Activated CD4-positive, alpha-beta memory T cell treated with anti-CD3 and anti-CD28 coated beads, Interleukin-2, amount 10 ng/mL, durations not matched to agents 7 days and 5 days (primary cell): ENCODE measurements at places on chromosomes 2 and 18.

DNA sequence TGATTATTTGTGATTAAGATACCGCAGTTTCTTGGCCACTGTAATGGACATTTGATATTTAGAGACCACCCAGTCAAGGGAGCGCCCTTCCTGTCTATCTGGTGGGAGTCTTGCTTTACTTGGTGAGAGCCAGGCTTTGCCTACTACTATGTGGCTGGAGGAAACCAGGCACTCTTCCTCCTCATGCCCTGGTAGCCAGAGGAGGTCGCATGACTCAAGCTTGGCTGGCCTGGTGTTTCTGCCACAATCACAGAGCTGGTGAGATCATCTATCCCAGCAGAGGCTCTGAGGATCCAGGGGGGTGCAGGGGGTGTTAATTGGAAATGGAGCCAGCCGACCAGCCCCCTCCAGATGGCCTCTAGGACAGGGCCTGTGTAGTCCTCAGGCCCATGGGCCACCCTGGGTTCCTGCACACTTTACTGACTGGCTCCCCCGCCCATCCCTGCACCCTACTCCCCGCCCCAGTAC, 46.8 kb upstream of the BIN1 start:
- no peak for DNase-seq

GRCh38 chr2:146986161-146986560, 858.7 kb upstream of the ACVR2A start:
- DNase-seq = no peak

DNA sequence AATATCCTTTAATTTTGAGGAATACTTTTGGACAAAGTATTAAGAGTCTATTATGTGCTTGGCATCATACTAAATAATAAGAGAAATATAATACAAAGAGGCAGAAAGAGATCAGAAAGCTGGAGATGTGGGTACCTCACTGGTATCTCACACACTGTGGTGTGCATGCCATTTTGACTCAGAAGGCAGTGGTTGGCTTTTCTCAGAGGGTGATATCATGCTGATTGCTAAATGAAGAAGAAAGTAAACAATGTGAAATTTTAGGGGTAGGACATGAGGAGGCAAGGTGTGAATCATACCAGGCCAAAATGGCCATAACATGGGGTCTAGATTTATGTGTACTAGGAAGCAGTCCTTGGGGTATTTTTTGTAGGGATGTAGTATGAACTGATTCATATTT, 16.6 kb upstream of the SPOPL start:
- no peak for DNase-seq

- DNase-seq = no peak
These were observed at the start of gene PHLPP1 for GRCh38 chr18:62715436-62715758. Gene PHLPP1 (plus strand): TSS chr18:62715541. CDS start chr18:62715684, 143 bp downstream.

GRCh38 chr18:35703043-35703688, 121.6 kb downstream of the GALNT1 start:
- DNase-seq = no peak

DNA sequence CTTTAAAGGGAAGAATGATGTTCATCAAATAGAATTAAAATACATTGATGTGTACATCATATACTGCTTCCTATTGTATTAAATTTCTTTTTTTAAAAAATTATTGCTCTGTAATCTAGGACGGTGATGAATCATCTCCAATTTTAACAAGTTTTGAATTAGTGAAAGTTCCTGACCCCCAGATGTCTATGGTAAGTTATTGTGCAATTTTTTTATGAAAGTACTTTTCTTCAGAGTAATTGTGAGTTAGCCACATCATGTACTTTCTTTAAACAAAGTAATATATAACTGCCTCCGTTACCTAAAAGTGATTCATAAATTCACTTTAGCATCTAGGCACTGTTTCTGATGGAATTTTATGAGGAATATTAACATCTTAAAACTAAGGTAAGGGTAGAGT, 38.1 kb downstream of the PIK3C3 start:
- DNase-seq = no peak

- no peak for DNase-seq
These were observed 6.8 kb downstream of the MBD2 start for GRCh38 chr18:54217624-54218023.

GRCh38 chr18:77749089-77749488, 499.4 kb downstream of the GALR1 start:
- no peak for DNase-seq

DNA sequence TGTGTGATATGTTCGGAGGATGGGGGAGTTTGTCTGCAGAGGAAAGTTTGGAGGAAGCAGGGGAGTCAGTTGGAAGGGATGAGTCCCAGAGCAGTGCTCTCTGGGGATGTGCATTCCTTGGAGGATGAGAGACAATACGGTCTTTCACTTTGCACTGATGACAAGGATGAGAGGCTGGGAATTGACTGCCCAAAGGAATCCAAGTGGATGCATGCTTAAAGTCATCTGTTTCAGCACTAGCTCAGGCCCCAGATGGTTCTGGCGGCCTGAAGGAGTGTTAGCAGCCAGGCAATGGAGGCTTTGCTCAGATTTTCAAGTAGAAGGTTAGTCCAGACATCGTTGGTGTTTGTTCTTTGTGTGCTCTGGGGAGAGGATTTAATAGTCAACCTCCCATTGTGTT, 100.2 kb downstream of the CRIM1 start:
- no peak for DNase-seq

DNA sequence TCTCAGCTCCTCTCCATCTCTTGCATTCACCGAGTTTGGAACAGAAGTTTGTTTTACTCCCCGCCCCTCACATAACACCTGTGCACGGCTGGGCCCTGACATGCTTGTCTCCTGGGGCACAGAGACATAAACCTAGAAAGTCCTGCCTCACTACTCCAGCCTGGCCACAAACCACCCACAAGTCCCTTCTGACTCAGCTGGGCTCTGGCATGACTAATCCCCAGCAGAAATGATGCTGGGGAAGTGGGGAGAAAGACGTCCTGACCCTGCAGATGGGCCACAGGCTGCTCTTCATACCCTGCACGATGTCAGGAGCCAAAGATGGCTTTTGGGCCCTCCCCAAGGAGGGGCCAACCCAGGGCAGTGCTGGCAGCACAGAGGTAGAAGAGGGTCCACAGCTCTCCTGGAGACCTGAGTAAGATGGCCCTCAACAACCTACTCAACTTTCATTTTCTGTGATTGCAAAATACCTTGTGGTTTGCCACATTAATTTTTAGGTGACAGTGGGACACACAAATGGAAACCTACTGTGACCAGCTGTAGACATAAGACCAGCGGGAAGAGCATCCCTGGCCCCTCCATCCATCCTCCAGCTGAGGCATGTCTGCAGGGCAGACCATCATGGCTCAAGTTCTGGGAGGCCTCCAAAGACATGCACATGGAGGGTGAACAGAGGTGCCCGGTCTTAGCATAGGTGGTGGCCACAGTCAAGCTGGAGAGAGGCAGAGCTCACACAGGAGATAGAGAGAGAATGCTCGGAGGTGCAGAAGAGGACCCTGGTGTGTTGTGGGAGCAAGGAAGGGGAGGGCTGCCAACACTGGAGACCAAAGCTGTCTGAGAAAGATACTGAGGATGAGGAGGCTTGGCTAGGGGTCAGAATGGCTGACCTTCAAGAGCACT, 40.0 kb downstream of the DNMT3A start:
- peak; percentile 88 for DNase-seq

- no peak for DNase-seq
These were observed 220.2 kb upstream of the APCDD1 start for GRCh38 chr18:10234281-10234680.

DNA sequence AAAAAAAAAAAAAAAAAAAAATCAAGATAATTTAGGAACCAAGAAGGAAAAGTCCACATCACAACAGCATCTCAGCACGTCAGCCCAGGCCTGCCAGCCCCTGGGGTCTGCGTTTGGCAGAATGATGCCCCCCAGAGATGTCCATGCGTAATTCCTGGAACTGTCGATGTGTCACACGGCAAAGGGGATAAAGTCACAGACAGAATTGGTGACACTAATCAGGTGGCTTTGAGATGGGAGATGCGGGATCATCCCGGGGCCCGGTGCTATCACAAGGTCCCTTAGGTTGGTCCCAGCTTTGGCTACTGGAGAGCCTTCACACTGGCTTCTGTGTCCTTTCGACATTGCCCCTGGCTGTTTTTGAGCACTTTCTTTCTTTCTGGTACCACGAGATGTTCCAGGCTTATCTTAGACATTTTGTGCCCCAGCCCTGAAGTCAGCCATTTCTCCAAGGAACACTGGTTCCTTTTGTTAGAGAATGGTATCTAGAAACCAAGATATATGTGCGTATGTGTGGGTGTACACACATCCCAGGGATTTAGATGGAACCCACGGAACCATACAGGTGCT, 20.7 kb downstream of the RAMP1 start:
- no peak for DNase-seq

- no peak for DNase-seq
These were observed 187.8 kb upstream of the COL3A1 start for GRCh38 chr2:188786368-188786841.

DNA sequence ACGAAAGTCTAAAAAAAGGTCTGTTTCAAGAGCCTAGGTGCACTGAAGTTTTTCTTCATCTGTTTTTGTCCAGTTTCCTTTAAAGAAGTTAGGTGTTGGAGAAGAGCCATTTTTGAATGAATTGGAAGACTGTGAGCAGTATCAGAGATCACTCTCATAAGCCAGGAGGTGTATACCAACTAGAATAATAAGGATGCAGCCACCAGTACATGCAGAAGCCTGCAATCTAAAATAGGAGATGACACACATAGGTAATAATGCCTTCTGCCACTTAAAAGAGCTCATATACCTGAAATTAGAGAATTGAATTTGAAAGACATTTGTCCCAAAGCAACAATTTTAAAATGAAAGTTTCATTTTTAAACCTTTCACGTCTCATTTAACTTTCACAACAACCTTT, 81.7 kb downstream of the RBMS1 start:
- no peak for DNase-seq

GRCh38 chr2:236939721-236940231, 145.9 kb upstream of the COPS8 start:
- DNase-seq = no peak

DNA sequence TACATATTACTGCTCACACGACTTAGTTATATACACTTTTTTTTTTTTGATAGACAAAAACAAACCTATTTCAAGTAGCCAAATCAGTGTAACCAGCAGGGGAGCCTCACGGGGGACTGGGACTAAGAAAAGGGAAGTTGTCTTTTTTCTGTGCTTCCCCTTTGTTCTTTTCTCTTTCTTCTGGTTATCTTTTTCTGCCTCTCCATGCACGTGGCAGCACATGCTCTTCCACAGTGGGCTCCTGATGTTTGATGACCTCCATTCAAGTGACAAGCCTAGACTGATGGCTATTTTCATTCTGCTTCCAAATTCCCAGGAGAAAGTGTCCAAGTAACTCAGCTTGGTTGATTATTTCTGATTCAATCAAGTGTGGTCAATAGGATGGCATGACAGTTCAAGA, 98.2 kb upstream of the STK39 start:
- DNase-seq = no peak

- DNase-seq = no peak
These were observed 125.1 kb upstream of the EPAS1 start for GRCh38 chr2:46171996-46172546.

DNA sequence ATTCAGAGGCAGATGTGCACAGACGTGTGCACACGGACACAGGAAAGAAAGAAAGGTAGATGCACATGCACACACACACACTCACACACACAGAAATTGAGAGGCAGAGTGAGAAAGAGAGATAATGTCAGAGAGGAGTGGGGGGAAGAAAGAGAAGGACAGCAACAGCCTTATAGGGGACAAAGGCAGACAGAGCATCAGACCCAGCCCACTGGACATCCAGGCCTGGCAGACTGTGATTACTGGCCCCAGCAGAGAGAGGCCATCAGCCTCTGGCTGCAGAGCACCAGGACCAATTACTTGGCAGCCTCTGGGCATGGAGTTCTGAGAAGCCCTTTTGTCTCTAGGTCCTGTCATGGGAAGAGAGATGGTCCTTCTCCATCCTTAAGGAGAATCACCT, 66.1 kb downstream of the C18orf54 start:
- no peak for DNase-seq

GRCh38 chr2:32289165-32289999, 11.7 kb downstream of the YIPF4 start:
- DNase-seq = no peak

GRCh38 chr2:233690444-233690843, 2.2 kb upstream of the UGT1A6 start:
- DNase-seq = no peak

GRCh38 chr2:26002632-26003310, 20.5 kb upstream of the KIF3C start:
- DNase-seq = no peak

DNA sequence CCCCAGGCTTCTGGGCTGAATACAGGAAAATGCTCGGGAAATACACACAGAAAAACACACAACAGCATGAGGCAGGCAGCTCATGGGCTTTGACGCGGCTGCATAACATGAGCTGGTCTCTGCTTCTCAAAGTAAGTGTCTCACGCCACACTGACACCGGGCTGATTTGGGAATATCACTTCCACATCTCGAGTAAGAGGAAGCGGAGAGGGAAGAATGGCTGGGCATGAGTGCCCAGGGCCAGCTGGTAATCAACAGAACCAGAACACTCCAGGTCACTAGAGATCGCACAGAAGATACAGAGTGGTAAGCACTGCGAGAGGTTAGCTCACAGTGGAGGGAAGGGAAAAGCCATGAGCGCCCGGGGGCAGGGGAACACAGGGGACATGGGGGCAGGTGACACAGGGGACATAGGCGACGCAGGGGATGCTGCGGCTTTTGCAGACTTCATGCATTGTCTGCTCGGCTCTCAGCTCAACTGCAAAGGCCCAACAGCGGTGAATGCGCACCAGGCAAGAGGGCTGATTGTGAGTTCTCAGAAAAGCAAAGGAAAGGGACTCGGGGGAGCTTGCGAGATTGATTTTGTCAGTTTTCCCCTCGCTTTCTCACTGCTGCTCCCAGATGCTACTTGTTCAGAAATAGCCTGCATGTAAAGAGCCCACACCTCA, 141.4 kb downstream of the MBP start:
- no peak for DNase-seq

DNA sequence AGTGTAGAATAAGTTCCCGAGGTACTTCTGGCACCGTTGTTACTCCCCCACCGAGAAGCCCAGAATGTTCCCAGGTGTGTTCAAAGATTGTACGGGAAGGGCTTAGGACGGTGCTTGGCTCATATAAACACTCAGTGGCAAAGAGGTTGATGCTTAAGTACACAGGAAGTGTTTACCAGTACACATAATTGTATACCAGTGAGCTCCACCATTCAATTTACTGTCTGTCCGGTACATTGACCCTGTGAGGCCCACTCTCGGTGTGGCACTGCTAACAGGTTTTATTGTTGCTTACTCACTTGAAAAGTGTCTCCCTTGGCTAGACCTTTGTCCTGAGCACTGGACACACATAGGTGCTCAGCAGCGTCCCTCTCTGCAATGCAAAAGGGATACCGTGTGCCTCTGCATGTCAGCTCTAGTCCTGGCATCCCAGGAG, 191.0 kb downstream of the NEDD4L start:
- no peak for DNase-seq

GRCh38 chr18:78165525-78165924, 814.1 kb upstream of the SALL3 start:
- no peak for DNase-seq

GRCh38 chr2:229673676-229674075, 40.7 kb downstream of the DNER start:
- no peak for DNase-seq

GRCh38 chr18:41624460-41624859, 330.6 kb upstream of the PIK3C3 start:
- DNase-seq = no peak

- DNase-seq = no peak
These were observed 75.9 kb downstream of the ACSL3 start for GRCh38 chr2:222936705-222937104.
